ENCODE measurements at places on chromosomes 7 and 10. TPM values are rescaled to one million over a fixed set of nuclear protein-coding genes. Genes with fewer than 3 reads are reported as not detected.
A peak's percentile ranks its signal among the peaks of the same experiment; 100 is the strongest.

DNA sequence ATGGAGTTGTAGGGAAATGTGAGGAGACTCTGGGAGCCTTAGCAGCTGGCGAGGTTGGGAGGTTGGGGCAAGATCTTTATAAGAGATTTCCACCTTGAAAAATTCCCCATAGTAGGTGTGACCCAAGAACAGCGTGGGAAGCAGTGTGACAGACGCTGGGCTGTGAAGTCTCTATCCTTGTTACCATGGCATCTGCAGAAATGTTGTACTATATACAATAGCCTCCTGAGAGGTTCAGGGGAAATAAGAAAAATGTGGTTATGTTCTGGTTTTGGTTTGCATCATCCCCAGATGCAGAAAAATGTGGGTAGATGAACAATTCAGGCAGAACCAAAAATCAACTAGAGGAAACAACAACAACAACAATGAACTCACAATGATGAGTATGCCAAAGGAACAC, 498.6 kb downstream of the SH2D4B start:
- H3K4me1 ChIP-seq: no peaks in the 10 kb centered on the region
- H3K27me3 ChIP-seq: no peaks in the 10 kb centered on the region

DNA sequence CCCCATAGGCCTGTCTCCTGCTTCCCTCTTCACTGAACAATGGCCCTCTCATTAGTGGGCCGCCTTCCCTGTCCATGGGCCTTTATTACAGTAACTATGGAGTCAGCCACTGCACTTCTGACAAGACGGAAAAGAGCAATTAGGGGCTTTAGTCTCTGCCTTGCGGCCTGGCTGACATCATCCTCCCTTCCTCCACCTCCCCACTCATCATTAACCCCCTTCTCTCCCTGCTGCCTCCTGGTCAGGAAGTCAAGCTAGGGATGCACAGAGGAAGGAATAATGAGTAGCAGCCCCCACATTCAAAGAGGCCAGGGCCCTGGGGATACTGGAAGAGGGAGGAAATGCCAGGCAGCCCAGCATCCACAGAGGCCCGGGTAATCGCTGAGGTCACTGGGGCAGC, 101.6 kb upstream of the PLXNA4 start:
- no peaks in the 10 kb centered on the region for H3K36me3 ChIP-seq
- no peak for DNase-seq
- H3K4me1 ChIP-seq: no peaks in the 10 kb centered on the region
- no peak overlapping the region for H3K27ac ChIP-seq

DNA sequence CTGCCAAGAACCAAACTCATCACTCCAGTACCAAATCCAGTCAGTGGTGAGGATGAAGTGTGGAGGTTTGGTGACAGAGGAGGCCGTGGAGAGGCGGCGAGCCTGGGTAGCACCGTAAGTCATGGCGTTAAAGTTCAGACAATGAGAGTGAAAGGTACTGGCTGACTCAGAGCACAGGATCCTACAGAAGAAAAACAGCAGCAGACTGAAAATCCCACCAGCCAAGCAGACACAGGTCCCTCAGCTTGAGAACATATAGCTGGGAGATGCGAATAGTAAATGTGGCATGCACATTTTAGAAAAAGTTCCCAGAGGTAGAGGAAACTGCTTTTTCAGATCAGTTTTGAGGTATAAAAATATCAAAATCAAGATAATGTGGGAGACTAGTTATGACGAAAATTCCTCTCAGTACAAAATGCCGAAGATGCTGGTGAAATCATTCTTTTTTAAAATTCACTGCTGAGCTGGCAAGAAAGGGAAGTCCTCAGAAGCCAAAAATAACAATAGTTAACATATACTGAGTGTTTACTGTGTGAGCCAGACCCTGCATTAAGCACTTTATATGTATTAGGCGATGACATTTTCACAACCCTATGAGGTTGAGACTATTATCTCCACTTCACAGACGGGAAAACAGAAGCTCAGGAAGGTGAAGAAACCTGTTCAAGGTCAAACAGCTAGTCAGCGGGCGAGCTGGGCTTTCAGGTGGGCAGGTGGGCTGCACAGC, 20.9 kb downstream of the PARP12 start:
- peaks cover 66% of the 10 kb centered on the region for H3K36me3 ChIP-seq
- no peak overlapping the region for H3K27ac ChIP-seq
- H3K27me3 ChIP-seq: no peaks in the 10 kb centered on the region
- H3K4me1 ChIP-seq: peaks cover 5% of the 10 kb centered on the region
- no peak for DNase-seq

DNA sequence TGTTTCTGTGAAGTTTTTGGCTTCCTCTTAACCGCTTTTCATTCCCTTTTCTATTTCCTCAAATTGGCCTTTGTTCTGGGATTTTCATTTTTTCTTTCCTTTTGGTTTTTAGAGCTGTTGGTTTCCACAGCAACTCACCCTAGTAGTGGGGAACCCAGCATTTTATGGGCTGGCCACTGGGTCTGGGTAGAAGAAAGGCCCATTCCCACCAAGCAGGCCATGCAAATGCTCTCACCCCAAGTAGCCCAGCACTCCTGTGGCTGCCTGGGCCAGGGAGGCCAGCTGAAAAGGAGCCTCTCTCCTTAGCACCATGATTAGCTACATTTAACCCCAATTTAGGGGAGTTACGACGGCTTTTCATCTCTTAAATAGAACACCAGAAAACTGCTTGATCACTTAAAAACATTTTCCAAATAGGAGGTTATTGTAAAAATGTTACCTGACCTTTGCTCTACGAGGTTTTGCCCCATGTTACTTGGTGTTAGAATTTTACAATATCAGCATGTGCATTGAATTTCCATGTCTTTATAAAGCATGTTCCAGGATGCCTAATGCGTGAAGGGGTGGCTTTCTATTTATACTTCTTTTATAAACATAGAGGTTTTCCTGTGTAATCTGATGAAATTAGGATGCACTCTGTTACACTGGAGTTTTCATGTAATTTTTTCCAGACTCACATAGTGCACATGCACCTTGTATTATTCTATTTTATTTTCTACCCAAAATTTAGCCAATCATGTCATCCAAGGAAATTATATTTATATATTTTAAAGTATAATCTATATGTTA, 75.4 kb downstream of the FAM171A1 start:
- DNase-seq: no peak
- H3K27me3 ChIP-seq: no peaks in the 10 kb centered on the region
- no peaks in the 10 kb centered on the region for H3K4me1 ChIP-seq
- no peak overlapping the region for H3K27ac ChIP-seq
- no peaks in the 10 kb centered on the region for H3K36me3 ChIP-seq
- H3K4me3 ChIP-seq: no peak overlapping the region

DNA sequence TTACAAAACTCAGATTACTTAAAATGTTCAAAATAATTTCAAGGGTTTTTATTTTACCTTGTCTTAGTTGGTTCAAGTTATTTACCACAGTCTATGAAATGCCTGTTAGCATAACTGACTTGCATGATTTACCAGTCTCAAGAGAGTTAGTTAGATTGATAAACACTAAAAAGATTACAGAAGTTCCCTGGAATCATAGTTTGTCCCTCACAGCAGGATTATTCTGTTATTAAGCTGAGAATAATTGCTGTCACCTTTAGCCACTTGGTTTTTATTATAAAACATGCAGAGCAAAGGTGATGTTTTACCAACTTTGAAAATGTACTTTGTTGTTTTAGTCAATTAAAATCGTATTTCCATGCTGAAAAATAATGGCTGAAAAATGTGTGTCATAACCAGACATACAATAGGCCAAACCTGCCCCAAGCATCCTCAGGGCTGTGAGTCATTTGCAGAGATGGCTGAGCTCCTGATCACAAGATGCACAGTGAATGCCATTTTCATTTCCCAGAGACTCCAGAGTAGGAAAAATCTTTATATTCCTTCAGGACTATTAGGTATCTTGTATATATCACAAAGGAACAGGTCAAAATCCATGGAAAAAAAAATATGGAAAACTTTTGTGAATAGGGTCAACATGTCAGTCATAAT, 87.8 kb upstream of the DKK1 start:
- H3K4me1 ChIP-seq: no peaks in the 10 kb centered on the region
- DNase-seq: no peak
- H3K4me3 ChIP-seq: no peak overlapping the region
- no peaks in the 10 kb centered on the region for H3K36me3 ChIP-seq

- DNase-seq: no peak
- H3K27me3 ChIP-seq: no peaks in the 10 kb centered on the region
- H3K27ac ChIP-seq: no peak within 1 kb of the TSS
Measured at GRCh38 chr10:47348138-47348651, at the start of gene RBP3. Gene RBP3, plus strand, starts transcription at chr10:47348363. Its CDS starts 122 bp downstream, at chr10:47348485.

The GJD4 gene
- not detected for total RNA-seq

The POMZP3 gene
- total RNA-seq: 12.0 TPM

DNA sequence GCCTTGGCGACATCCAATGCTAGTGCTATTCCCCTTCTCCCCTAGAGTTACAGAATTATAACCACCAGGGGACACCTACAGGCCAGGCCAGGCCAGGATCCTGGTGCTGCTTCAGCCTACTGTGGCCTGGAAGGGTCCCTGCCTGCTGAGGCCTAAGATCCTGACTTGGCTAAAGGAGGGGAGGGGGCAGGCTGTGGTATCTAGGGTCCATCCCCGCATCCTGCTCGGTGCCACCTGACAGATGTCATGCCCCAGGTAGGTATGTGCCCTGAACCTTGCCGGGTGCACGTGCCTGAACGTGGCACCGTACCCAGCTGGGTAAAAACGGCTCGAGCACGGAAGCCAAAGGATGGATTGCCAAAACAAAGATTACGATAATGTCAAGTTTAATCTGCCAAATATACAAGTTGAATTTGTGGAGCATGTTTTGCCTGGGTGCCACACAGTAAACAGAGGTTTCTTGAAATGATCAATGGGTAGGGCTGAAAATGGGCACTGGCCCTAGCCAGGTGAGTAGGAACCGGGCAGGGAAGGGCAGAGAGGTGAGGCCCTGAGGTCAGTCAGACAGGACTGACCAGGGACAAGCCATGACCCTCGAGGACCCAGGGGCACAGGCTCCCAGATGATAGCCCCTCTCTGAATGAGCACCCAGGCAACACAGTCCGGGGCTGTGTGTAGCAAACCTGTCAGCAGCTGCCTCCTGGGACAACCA, 12.6 kb downstream of the PDAP1 start:
- H3K27me3 ChIP-seq: no peaks in the 10 kb centered on the region
- peaks cover 89% of the 10 kb centered on the region for H3K36me3 ChIP-seq
- H3K4me1 ChIP-seq: peaks cover 18% of the 10 kb centered on the region
- H3K4me3 ChIP-seq: no peak overlapping the region
- no peak overlapping the region for H3K27ac ChIP-seq
- no peak for DNase-seq

GRCh38 chr7:45138433-45139267, 18.9 kb upstream of the RAMP3 start:
- no peaks in the 10 kb centered on the region for H3K4me1 ChIP-seq
- H3K36me3 ChIP-seq: no peaks in the 10 kb centered on the region
- no peak overlapping the region for H3K4me3 ChIP-seq
- H3K27ac ChIP-seq: no peak overlapping the region

- no peak for DNase-seq
- H3K36me3 ChIP-seq: peaks cover 9% of the 10 kb centered on the region
- H3K27me3 ChIP-seq: no peaks in the 10 kb centered on the region
- H3K4me3 ChIP-seq: no peak overlapping the region
Measured at GRCh38 chr10:79106256-79107050, 37.7 kb downstream of the ZMIZ1 start.

DNA sequence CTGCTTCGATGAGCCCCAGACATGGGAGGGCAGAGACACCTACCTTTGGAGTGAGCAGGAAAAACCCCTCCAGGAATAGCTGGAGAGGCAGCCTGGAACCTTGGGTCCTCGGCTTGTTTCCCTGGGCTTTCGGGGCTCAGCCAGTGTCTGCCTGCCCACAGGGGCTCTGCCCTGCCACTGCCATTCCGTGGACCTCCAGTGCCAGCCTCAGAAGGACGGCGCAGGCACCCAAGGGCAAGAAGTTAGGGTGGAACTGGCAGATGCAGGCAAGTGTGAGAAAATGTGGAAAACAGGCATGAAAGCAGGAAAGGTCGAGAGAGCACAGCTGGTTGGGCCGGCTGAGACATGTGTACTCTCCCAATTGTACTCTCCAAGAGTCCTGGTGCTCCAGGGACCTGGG, 281.5 kb downstream of the GRID1 start:
- no peaks in the 10 kb centered on the region for H3K36me3 ChIP-seq
- H3K4me3 ChIP-seq: no peak overlapping the region
- H3K4me1 ChIP-seq: no peaks in the 10 kb centered on the region
- DNase-seq: peak; percentile 33

The FIS1 gene
- 147 TPM for total RNA-seq

Data from upper lobe of right lung (tissue), 1 donor.